ENCODE measurements at places on chromosomes 3 and 15.

GRCh38 chr3:187130346-187131066, 8.8 kb downstream of the RPL39L start:
- DNase-seq: no peak

DNA sequence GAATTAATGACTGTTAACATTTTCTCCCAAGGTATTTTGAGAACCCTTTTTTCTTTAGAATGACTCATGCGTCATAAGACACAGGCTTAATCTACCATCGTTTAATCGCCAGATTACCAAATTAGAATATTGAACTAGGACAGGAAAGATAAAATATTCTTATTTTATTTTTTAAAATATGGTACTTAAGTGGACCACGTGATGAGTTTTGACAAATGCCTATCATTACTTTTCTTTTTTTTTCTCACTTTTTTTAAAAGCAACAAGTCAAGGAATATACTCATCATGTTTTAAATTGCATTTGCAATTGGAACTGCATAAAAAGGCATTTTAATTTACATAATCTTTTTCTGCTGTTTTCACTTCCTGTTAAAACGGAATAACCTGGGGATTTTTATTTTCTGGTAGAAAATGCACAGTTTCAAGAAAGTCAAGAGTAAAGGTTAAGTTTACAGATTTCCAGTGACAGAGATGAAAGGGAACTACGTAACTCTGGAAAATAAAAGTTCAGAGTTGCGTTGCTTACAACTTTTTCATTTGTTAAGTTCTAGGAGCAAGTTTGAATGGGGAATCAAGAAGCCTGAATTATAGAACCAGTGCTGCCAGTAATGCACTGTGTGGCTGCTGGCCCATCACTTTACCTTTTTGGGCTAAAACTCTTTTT, 23.6 kb downstream of the SIAH2 start:
- no peak for DNase-seq

DNA sequence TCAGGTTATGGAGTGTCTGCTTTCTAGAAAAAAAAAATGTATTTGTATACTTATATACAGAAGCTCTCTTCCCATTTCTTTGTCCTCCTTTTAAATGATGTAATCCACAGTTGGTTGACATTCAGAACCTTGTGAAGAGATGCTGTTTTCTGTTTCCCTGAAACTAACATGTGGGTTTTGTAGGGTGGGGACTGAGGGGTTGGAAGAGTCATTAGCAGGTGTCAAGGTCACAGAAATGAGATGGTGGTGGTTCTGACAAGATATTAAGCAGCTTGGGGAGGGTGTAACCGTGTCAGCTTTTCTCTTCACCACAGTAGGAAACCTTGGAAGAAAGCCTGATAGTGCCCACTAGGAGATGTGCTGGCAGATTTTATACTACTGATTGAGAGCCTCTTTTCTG, 2.4 kb downstream of the RASA2 start:
- no peak for DNase-seq

- DNase-seq: no peak
Measured at GRCh38 chr3:167918686-167919085, 177.0 kb downstream of the GOLIM4 start.

Measured in retina (tissue), 1 donor.